ENCODE measurements at places on chromosomes 16 and 17.

- no peak for ATAC-seq
These were observed 74.5 kb downstream of the KATNIP start for GRCh38 chr16:27624154-27625049.

DNA sequence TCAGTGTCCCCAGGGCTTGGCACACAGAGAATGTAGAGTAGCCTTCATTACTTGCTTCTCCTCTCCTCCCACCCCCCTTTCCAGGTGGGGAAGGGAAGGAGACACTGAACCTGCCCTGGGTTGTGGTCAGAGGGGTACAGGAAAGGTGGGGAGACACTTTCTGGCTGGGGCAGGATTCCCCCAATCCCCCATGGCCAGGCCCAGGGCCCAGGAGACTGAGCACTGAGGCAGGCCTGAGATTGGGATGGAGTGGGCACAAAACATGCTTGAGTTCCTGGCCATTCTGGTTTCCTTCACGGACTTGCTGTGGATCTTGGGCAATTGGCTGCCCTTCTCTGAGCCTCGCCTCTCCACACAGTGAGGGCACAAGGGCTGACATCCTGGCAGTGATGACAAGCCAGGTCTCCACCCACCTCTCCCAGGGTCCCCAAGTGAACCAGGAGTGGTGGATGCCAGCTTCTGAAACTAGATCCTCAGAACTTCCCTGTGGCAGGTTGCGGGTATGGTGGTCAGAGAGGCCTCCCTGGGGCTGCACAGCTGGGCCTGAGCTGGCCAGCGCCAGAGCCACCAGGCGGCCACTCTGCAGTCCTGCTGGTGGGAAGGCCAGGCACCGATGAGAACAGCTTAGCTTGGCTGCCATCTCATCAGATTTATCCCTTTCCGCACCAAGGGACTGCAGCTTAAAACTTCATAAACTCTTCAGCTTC is 9.3 kb downstream of the ZNF629 start:
- ATAC-seq: no peak

GRCh38 chr17:72387487-72387886 is 266.7 kb downstream of the SOX9 start:
- no peak for ATAC-seq

DNA sequence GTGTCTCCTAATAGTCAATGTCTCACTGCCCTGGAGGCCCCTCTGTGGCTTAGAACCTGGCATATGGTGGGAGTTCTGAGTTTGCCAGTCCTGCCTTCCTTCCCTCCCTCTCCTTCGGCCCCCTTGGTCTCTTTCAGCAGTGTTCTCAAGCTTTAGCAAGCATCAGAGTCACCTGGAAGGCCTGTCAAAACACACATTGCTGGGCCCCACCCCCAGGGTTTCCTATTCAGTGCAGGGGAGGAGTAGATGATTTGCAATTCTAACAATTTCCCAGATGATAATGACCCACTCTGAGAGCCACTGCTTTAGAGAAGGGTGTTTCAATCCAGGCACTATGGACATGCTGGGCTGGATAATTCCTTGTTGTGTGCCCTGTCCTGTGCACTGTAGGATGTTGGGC is 26.4 kb upstream of the TMEM220 start:
- ATAC-seq: no peak

DNA sequence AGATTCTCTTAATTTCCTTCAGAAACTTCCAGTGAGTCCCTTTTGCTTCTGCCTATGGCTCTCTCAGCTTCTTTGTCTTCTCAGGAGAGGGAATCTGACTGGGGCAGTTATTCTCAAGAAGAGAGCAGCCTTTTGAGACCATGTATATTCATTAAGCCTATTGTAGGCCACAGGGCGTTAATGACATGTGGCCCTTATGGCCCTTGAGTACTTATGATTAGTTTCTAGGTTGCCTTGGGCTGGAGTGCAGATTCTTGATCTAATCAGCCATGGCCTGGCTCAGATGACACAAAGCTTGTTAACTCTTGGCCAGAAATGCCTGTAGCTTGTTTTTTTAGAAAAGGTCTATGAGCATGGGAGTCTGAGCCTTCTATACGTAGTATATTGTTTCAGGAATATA is 17.4 kb downstream of the MFSD11 start:
- ATAC-seq: no peak

- ATAC-seq: no peak
These were observed 36.9 kb upstream of the TRAP1 start for GRCh38 chr16:3754081-3754703.

DNA sequence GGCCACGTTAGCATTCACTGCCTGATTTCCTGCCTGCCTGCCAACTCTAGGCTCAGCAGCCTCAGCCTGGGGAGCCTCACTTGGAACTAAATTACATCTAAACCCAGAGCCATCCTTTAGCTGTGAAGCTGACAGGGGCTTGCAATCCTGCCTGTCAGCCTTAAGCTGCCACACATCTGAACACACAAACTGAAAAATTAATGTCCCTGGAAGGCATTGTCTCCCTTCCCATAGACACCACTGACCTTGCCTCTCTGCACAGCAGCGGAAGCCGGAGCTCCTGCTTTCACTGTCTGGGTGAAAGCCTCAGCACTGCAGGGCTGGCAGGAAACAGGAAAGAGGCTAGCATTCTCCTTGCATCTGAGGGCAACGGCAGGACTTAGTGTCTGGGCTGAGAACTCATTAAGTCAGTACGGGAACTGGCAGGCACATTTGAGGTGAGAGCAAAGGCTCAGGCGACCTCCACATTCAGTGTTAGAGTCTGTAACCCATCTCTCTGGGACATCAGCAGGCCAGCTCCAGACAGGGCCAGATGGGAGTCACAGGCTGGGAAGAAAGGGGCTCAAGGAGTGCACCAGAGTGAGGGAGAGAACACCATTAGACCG is 452.4 kb upstream of the C16orf82 start:
- peak; percentile 53 for ATAC-seq

- no peak for ATAC-seq
These were observed 13.1 kb downstream of the USP7 start for GRCh38 chr16:8950580-8951077.

DNA sequence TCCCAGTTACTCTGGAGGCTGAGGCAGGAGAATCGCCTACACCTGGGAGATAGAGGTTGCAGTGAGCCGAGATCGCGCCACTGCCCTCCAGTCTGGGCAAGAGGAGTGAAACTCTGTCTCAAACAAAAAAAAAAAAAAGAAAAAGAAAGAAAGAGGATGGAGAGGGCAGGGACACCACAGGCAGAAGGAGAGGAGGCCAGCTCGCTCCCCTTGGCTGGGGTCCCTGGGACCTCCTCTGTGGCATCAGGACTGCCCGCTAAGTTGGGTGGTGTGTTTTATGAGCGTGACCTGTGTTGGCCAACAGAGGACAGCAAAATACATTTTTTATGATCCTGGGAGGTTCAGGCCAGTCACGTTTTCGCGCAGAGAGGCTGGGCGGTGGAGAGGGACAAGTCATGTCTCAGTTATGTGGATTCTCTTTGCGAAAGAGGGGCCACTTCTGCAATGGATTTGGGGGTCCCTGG is 229.6 kb downstream of the MRTFB start:
- peak; percentile 63 for ATAC-seq

GRCh38 chr16:4660454-4661007 is 32.8 kb upstream of the NUDT16L1 start:
- peak; percentile 87 for ATAC-seq

DNA sequence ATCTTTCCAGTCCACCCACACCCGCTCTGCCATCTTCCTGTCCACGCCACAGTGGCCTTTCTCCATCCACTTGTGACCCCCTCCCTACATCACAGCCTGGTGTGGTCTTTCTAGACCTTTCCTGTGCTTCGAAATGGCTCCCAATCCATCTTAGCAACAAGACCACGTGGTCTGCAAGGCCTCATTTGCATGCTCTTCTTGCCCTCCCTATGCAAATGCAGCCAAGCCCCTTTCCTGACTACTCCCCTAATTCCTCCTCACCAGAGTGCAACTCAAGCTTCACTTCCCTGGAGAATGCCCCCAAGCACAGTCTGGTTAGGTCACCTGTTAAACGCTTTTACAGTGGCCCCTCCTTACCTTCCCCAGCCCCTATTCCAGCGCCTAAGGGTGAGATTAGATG is 6.1 kb downstream of the PPP1R9B start:
- no peak for ATAC-seq

- ATAC-seq: no peak
These were observed 23.8 kb downstream of the CLTC start for GRCh38 chr17:59643159-59644140.

GRCh38 chr17:45282683-45283644 is 21.1 kb upstream of the SPATA32 start:
- ATAC-seq: no peak

DNA sequence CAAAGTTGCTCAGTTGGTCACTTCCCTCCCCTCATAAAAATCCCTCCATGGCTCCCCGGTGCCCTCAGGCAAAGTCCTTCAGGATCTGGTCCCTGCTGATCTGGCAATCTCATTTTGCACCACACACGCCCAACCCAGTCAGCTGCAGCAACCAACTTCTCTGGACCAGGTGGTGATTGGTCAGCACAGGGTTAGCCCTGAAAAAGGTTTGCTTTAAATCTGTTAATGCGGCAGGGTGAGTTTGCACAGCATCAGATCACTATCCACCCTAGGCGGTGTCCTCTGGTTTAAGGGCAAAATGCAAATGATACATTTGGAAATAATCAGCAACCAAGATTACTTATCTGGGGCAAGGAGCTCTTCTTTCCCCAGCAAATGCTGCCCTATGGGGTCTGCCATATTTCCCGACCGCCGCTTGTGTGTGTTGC is 42.9 kb upstream of the TNRC6C start:
- ATAC-seq: no peak

- ATAC-seq: no peak
These were observed 35.4 kb upstream of the SHISA6 start for GRCh38 chr17:11205659-11206058.

DNA sequence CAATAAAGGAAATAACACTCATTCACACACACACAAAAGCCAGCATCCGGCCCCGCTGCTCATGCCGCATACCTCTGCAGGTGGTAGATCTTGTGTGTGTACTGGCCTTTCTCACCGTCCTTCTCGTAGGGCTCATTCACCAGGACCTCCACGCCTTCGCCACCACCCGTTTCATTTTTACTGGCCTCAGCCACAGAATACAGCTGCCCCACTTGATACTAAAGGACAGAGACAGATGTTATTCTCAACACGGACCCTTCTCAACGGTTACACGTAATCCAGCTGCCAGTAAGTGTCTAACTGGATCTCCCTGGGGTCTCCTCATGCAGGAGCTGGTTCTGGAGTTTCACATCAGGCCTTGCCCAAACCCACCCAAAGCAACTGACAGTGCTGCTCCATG is 9.7 kb downstream of the PITPNA start:
- ATAC-seq: no peak

GRCh38 chr16:1871974-1872635 is at the start of gene MEIOB:
TSS of gene MEIOB (minus strand) at chr16:1872164. CDS start at chr16:1868175, 3,989 bp downstream.
- ATAC-seq: peak; percentile 32

GRCh38 chr17:48244814-48245213 is 137.2 kb downstream of the SNX11 start:
- ATAC-seq: no peak

DNA sequence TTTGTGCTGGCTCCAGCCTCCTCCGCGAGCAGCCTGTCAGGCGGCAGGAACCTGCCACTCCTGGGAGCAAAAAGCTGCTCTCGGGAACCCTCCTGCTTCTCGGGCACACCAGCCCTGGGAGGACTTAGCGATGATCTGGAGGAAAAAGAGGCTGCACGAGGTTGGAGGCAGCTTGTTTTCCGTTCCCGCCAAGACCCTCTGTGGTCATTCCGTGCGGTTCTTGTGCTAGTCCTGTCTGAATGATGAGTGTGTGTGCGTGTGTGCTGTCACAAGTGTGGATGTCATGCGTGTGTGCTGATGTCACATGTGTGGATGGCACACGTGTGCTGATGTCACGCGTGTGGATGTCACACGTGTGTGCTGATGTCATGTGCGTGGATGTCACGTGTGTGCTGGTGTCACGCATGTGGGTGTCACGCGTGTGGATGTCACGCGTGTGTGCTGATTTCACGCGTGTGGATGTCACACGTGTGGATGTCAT is 150.0 kb downstream of the NPIPB11 start:
- ATAC-seq: no peak

GRCh38 chr16:24246911-24247607 is 9.1 kb upstream of the CACNG3 start:
- ATAC-seq: no peak

DNA sequence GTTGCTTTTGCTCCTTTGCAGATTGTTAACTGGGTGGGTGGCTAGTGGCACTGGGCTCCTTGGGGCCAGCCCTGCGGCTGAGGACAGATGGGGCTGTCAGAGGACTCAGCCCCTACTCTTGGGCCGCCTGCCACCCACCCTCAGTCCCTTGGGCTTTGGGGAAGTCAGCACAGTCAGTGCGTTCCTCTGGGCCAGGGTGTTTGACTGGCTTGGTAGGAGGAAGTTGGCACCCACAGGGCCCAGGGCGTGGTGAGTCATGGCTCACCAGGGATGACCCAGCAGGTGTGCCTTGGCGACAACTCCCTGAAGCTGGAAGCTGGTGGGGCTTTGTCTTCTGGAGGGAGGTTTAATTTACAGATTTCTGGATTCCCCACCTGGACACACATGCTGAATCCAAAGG is 32.4 kb downstream of the HAPSTR1 start:
- ATAC-seq: peak; percentile 57

GRCh38 chr17:57636985-57637665 is 108.0 kb downstream of the CCDC182 start:
- peak; percentile 38 for ATAC-seq
